Spinal cord (tissue), 10 donors: ENCODE measurements at places on chromosomes 5 and 9.

DNA sequence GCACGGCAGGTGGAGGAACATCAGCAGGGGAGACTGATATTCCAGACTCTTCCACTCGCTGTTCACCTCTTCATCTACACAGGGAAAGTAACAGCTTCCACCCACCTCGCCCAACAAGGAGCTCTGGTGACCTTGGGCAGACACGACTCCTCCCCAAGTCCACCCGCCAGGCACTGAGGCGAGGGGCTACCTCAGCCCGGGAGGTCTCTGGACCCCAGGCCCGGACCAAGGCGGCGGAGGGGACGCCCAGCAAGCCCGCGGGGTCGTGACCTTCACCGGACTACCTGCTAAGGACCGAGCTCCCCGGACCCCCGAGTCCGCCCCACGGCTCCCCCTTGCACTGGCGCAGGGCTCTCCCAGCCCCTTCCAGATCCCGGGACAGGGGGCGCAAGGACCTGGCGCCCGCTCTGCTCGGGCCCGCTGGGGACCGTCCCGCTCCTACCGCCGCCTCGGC is 70.2 kb upstream of the LPCAT1 start:
- peak overlapping the region; percentile 71 for H3K4me3 ChIP-seq
- no peak for DNase-seq
- H3K36me3 ChIP-seq: peaks cover 17% of the 10 kb centered on the region
- H3K27me3 ChIP-seq: no peaks in the 10 kb centered on the region

GRCh38 chr5:75510417-75510835 is 1.0 kb downstream of the CERT1 start:
- DNase-seq: no peak
- peak overlapping the region; percentile 93 for H3K27ac ChIP-seq
- no peaks in the 10 kb centered on the region for H3K27me3 ChIP-seq
- H3K36me3 ChIP-seq: no peaks in the 10 kb centered on the region
- H3K4me1 ChIP-seq: peaks cover 3% of the 10 kb centered on the region

GRCh38 chr5:139833525-139833924 is 37.9 kb downstream of the PSD2 start:
- H3K4me1 ChIP-seq: peaks cover 3% of the 10 kb centered on the region
- H3K27me3 ChIP-seq: no peaks in the 10 kb centered on the region
- DNase-seq: no peak

GRCh38 chr9:121949364-121949763 is 143.7 kb downstream of the TTLL11 start:
- no peak overlapping the region for H3K27ac ChIP-seq
- peaks cover 9% of the 10 kb centered on the region for H3K4me1 ChIP-seq
- no peak overlapping the region for H3K4me3 ChIP-seq
- no peaks in the 10 kb centered on the region for H3K27me3 ChIP-seq

DNA sequence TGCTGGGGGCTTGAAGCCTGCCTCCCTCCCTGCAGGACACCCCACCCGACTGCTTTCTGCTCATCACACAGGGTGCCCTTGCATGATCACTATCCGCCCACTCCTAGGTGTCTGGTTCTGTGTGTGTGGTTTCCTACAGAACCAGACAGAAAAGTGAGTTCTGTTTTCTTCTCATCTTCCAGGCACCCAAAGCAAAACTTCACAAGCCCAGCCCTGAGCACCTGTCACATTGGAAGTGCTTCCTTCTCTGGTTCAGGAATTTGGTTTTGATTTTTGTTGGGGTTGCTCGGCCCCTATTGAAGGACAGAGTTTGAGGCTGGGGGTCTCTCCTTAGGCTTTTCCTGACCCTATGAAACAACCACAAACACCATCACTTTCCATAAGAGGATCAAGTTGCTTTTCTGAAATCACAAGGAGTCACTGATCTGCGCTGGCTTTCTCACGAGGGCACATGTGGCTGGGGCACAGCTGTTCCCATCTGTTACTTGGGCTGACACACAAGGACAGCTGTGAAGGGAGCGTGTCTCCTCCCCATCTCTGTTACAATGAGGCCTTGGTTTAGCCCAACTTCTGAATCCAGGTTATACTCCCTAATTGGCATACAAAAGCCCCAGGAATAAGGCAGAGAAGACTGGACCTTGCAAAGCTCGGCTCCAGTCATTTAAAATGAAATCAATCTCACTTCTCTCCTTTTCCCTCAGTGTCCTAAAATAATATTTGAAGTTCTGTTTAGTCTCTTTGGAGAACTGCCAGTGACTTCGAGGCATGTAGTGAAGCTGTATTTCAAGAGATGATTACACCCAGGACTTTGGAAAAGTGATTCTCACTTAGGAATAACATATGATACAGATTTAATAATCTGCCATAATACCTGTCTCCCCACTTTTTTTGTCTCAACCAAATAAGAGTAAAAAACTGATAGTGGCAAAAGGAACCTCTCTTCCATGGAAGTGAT is 213.1 kb upstream of the GAS1 start:
- no peaks in the 10 kb centered on the region for H3K36me3 ChIP-seq
- H3K27ac ChIP-seq: no peak overlapping the region
- no peaks in the 10 kb centered on the region for H3K27me3 ChIP-seq
- no peak for DNase-seq

GRCh38 chr5:164747371-164747770 is 1242.0 kb downstream of the MAT2B start:
- H3K4me3 ChIP-seq: no peak overlapping the region
- H3K36me3 ChIP-seq: no peaks in the 10 kb centered on the region
- DNase-seq: no peak

- peaks cover 3% of the 10 kb centered on the region for H3K4me1 ChIP-seq
- H3K4me3 ChIP-seq: no peak overlapping the region
- no peak for DNase-seq
- H3K27ac ChIP-seq: no peak overlapping the region
- H3K27me3 ChIP-seq: no peaks in the 10 kb centered on the region
- no peaks in the 10 kb centered on the region for H3K36me3 ChIP-seq
Measured at GRCh38 chr9:104851546-104851920, 76.4 kb downstream of the ABCA1 start.

- H3K36me3 ChIP-seq: no peaks in the 10 kb centered on the region
- H3K27ac ChIP-seq: no peak overlapping the region
- no peaks in the 10 kb centered on the region for H3K27me3 ChIP-seq
- no peak overlapping the region for H3K4me3 ChIP-seq
Measured at GRCh38 chr5:122929001-122929400, 83.6 kb downstream of the SNX24 start.

- no peaks in the 10 kb centered on the region for H3K4me1 ChIP-seq
- no peak for DNase-seq
- H3K27ac ChIP-seq: no peak overlapping the region
- no peak overlapping the region for H3K4me3 ChIP-seq
- no peaks in the 10 kb centered on the region for H3K36me3 ChIP-seq
Measured at GRCh38 chr9:32004431-32005076, 379.9 kb upstream of the ACO1 start.
